Panc1 (cell line): ENCODE measurements at places on chromosomes 6 and 20. TPM values are rescaled to one million over a fixed set of nuclear protein-coding genes. Genes with fewer than 3 reads are reported as not detected.

DNA sequence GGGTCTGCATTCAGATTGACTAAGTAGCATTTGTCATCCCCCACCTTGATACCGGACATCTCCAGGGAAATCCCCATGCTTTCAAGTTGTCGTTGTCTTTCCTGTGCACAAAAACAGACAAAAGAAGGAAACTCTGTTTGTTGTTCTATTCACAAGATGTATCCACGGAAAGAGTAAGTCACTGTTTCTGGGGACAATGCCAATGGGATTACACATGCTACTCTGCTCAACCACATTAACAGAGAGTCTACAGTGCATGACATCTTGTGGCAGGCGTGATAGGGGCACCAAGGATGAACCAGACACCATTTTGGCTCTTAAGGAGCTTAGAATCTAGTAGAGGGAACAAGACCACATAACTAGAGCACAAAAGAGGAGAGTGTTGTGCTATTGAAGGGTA lies 124.4 kb upstream of the NUP153 start:
- DNase-seq, result no peak

Gene CCN2
- total RNA-seq, result 155 TPM

GRCh38 chr6:9482030-9482738 lies 932.7 kb downstream of the TFAP2A start:
- peak; percentile 74 for DNase-seq

GRCh38 chr6:170199716-170200115 lies 91.2 kb downstream of the DLL1 start:
- no peak for DNase-seq
